Stimulated activated CD8-positive, alpha-beta memory T cell treated with anti-CD3 and anti-CD28 coated beads, Interleukin-2, amount 100 ng/mL, for 1 hour (primary cell): ENCODE measurements at places on chromosomes 5 and 9.

DNA sequence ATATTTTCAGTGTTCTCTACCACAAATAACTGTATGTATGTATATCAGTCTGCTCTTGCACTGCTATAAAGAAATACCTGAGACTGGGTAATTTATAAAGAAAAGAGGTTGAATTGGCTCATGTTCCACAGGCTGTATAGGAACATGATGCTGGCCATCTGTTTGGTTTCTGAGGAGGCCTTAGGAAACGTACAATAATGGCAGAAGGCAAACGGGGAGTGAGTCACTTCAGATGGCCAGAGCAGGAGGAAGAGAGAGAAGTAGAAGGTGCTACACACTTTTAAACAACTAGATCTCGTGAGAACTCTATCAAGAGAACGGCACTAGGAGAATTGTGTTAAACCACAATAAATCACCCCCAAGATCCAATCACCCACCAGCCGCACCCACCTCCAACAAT, 121.7 kb downstream of the ADAMTS6 start:
- no peak for DNase-seq

GRCh38 chr5:110361471-110361870, 365.0 kb downstream of the TMEM232 start:
- DNase-seq: no peak

DNA sequence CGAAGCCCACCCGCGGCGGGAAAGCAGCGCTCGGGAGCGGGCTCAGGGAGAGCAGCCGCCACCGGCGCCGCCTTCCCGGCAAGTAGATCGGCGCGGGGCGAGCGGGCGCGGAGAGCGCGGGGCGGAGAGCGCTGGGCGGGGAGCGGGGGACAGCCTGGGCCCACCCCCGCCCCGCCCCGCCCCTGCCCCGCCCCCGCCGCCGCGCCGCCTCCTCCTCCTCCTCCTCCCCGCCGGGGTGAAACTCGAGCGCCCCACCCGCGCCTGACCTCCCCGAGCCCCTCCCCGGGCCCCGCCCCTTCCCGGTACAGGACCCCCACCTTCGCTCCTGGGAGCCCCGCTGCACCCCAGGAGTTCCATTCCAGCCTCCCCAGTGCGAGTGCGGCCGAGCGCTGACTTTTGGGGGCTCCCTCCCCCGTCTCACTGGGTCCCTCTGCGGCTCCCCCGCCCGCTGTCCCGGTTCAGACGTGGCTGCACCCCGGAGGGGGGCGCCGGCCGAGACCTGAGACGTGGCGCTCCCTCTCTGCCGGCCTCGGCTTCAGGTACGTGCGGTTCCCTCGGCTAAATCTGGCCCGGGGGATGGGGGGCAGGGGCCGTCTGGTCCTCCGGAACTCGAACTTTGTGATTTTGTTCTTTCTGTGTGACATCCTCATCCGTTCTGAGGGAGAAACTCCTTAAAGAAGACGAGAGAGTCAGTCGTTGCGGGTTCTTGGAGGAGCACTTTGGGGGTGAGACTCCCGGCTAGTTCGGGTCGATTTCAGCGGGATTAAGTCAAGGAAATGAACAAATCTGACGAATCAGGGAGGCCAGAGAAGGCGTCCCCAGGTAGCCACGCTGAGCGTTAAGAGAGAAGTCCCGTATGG, at the start of gene SEMA5A:
SEMA5A (minus strand) TSS at position 84 of the 860 bp plus-strand sequence. CDS start 166,129 bp downstream, outside the sequence.
- no peak for DNase-seq

DNA sequence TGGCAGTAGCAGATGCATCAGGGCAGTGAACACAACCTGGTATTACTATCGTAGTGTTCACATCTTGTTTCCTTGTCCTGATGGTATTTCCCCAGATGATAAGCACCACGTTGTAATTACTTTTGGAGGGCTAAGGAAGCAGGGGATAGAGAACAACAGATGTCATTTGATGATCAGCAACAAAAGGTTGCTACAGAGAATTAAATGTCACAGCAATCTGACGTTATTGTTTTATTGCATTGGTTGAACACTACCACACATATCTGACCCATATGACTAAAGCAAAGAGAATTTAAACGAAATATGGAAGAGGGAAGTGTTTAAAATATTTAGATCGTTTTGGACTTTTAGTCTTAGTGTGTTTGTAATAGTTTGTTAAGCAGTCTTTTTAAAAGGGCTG, 408.3 kb downstream of the SH3GL2 start:
- no peak for DNase-seq

DNA sequence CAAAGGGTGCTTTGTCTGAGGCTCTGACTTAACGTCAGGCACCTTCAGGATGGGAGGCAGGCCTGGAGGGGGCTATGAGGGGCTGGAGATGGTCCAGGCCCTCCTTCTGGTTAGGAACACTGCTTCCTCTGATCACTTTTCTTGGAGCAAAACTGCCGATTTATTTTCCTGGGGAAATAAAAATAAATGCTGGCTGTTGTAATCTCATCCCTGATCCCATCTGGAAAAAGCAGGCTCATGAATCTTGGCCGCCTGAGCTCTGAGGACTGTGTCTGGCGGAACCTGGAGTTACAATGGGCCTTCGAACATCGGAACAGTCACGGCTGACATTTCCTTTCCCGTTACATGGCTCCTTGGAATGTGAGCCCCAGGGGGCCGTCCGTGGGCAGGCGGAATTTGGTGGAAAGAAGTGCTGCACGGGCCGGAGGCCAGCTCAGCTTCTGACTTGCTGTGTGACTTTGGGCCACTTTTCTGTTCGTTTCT, 157.8 kb downstream of the RGS3 start:
- DNase-seq: no peak

DNA sequence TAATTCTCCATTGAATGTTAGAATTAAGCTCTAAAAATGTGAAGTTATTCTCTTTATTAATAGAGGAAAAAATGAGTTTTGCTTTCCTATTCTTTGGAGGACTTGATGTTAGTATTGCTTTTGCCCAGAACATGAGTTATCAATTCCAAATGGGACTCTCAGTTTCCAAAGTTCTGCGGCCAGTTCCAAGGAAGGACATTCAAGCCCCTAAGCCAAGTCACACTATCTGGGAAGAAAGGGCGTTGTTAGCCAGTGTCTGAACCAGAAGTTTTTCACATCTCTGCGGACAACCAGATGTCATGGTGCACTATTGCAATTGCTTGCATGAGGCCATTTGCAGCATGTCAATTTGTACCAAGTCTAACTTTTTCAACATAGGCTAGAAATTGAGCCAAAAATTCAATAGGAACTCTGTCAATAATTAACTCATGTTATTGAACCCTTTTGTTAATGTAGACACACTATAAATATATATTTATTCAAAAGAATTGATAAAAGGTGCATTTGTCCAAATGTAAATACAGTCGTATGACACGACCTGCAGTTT, 183.3 kb upstream of the PIK3R1 start:
- no peak for DNase-seq
